Fibroblast of villous mesenchyme (primary cell): ENCODE measurements at places on chromosomes 13 and 19. TPM values are rescaled to one million over a fixed set of nuclear protein-coding genes. Genes with fewer than 3 reads are reported as not detected.

GRCh38 chr13:27572234-27572901, 48.0 kb downstream of the LNX2 start:
- peak; percentile 22 for DNase-seq

GRCh38 chr13:23871616-23872220, 17.5 kb downstream of the MIPEP start:
- DNase-seq, result peak; percentile 63

DNA sequence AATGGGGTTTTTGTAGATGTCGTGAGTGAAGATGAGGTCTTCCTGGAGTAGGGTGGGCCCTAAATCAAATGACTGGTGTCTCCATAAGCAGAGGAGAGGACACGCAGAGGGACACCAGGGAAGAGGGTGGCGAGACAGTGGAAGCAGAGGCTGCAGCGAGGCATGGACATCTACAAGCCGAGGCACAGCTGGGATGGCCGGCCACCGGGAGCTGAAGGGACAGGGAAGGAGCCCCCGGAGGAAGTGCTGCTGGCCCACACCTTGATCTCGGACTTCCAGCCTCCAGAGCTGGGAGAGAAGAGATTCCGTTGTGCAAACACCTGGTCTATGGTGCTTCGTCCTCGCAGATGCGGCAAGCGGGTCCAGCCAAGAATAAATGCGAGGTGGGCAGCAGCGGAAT, 84.5 kb downstream of the ANKRD10 start:
- DNase-seq, result no peak

- DNase-seq, result no peak
Measured at GRCh38 chr13:28353679-28354078, 141.2 kb downstream of the FLT1 start.

- DNase-seq, result peak; percentile 80
Measured at GRCh38 chr13:71751073-71751472, 115.9 kb downstream of the DACH1 start.

GRCh38 chr13:113736258-113736731, 22.7 kb upstream of the TMEM255B start:
- no peak for DNase-seq

DNA sequence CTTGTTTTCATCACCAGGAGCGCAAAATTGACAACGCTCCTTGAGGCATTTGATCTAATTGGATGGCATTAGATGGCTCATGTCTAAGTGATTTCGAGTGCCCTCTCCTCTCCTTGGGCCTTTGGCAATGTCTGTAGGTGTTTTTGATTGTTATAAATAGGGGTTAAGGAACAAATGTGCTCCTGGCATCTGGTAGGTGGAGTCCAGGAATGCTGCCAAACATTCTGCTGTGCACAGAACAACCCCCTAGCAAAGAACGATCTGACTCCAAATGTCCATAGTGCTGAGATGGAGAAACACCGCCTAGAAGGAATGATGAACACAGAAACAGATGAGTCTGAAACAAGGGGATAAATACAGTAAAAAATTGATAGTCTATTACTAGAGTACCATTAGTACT, 68.0 kb upstream of the C1QTNF9B start:
- DNase-seq, result no peak

GRCh38 chr13:27011661-27012060, 159.9 kb downstream of the USP12 start:
- DNase-seq, result no peak

- no peak for DNase-seq
Measured at GRCh38 chr13:34897220-34897619, 44.9 kb upstream of the NBEA start.

GRCh38 chr19:9610484-9611113, 10.4 kb downstream of the ZNF561 start:
- no peak for DNase-seq

GRCh38 chr19:5108123-5108596, 139.2 kb downstream of the KDM4B start:
- no peak for DNase-seq

GRCh38 chr19:13097463-13098258, 5.0 kb downstream of the LYL1 start:
- DNase-seq, result no peak

GRCh38 chr13:91358387-91358782, 10.9 kb downstream of the MIR17HG start:
- no peak for DNase-seq

DNA sequence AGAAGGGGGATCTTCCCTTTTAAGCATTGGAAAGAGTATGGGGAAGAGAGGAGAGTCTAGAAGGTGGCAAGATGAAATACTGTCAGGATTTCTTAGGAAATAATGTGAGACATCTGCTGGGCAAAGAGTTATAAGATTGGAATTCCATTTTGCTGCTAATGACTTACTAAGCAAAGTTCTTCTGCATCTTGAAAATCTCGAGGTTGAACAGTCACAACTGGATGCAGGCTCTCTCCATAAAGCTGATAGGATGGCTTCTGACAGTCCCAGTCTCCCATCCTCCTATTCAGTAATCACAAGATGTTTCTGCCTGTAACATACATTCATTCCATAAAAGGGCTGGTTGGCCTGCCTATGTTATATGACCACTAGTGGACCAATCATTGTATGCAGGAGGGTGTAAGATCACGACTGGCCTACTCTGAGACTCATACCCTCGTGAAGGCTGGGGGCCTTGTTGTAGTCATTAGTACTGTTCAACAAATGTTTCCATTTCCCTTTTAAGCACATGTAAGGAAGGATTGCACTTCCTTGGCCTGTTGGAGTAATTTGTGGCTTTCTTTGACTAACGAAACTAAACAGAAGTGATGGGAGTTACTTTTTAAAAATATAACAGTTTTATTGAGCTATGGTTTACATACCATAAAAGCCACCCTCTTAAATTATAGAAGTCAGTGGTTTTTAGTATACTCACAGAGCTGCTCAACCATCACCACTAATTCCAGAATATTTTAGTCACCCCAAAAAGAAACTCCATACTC, 45.0 kb upstream of the TDRD3 start:
- DNase-seq, result peak; percentile 10

DNA sequence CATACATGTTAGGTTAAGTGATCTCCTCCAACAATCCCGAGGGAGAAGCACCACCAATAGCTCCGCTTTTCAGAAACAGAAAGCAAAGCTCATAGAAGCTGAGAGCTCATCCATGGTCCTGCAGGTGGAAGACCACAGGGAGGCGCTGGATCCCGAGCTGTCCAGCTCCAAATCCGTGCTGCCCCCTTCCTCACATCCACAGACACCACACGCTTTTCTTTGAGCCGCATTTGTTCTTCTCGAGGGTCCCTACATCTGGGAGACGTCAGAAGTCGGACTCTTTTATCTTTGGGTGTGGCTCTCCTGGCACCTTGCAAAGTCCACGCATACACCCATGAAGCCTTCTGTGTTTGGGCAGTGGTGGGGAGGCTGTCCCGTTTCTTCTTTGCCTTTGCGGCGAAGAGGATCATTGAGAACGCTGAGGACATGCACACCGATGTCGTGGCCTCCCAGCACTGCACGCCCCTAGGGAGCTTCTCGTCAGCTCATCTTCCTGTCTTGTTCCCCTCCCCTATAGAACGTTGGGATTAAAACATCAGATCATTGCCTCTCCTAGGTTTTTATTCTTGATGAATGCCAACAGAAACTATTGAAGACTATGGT, 184.8 kb downstream of the TEX29 start:
- no peak for DNase-seq

DNA sequence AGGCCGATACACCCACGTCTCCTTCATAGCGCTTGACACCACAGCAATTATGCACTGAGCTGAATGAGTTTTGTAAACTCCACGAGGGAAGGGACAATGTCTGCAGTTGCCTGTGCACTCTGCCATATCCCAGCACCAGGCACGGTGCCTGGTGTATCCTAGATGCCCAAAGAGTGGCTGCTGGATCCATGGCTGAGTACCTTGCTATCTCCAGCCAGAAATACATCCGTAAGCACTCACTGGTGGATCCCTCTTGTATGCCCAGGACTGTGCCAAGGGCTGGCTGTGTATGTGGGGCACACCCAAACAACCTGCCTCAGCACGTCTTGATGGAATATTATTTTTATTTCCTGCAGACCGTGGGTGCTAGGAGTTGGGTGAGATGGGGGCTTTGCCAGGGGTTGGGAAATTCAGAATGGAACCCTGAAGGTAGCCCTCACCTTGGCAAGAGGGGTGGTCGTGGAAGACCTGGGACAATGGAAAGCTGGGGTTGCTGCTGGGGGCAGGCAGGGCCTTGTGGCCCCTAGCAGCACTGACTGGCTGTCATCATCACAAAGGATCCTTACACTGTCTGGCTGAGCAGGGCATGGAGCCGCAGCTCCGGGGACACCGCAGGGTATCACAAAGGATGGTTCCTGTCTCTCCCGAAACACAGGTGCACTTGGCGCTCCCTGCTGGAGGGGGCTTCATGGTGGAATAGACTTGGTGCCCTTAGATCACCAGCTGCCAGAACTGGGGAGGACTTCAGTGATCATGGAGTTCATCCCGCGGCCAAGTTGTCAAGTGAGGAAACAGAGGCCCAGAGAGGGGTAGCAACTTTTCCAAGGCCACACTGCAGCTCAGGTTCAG, 131.3 kb downstream of the URI1 start:
- no peak for DNase-seq

DNA sequence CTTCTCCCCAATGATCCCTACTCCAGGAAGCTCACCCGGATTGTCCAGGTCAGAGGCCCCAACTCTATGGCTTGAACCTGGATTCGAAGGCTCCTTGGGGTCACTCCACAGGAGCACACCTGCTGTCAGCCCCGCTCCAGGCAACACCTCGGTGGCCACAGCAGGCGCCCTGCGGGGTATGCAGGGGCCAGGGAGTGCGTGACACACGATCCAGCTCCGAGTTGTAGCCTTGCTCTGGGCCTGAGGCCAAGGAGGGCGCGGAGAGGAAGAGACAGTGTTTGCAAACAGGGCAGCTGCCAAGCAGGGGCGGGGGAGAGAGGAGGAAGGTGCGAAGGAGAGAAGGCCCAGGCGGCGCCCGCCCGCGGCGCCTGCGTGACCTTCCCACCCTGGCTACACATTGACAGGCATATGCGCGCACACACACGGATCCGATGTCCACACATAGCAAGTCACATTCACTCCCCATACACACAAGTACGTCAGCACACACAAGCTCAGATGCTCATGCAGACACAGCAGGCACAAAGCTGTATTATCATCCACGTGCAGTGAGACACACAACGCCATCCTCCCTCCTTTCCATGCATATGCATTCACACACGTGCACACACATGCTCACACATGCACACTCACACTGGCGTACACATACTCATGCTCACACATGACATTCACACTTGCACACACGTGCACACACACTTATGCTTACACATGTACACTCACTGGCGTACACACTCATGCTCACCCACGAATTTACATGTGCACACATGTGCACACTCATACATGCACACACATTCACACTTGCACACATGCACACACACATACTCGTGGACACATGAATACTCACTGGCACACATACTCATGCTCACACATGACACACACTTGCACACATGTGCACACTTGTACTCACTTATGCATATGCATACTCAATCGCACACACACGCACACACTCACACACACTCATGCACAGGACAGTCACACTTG, 10.4 kb downstream of the SBK2 start:
- DNase-seq, result peak; percentile 64

GRCh38 chr19:51809787-51810186, 14.8 kb downstream of the FPR3 start:
- DNase-seq, result no peak

DNA sequence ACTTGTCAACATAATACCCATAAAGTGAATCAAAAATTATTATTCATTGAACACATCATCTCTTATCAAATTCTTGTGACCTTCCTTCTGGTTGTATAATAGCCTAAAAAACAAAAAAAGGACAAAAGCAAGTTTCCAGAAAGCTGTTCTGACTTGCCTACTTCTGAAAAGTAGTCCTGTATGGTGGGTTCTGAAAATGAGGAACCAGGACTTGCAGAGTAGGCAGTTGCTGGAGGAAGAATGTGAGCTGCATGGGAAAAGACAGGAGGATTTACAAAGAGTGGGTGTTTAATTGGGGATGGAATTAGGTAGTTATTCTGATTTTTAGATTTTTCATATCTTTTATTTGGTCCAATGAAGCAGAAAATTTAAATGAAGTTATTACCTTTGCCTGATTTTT, 56.7 kb downstream of the RCBTB2 start:
- DNase-seq, result no peak

GRCh38 chr13:37923236-37923635, 53.7 kb upstream of the TRPC4 start:
- no peak for DNase-seq

DNA sequence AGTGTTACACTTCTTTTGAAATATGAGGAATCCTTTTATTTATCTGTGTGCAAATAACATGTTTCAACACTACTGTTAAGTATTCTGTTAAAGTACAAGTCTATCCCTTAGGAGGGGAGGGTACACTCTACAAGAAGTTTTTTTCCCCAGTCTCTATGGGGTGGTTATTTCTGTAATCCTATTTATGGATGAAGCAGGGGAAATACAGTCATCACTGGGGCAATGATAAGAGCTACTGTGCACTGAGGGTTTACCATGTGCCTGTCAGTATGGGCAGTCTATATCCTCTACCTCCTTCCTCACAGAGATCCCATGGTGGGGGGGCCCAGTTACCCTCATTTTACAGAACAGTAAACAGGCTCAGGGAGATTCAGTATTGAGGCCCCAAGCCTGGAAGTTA, 16.6 kb upstream of the TRIM13 start:
- no peak for DNase-seq

DNA sequence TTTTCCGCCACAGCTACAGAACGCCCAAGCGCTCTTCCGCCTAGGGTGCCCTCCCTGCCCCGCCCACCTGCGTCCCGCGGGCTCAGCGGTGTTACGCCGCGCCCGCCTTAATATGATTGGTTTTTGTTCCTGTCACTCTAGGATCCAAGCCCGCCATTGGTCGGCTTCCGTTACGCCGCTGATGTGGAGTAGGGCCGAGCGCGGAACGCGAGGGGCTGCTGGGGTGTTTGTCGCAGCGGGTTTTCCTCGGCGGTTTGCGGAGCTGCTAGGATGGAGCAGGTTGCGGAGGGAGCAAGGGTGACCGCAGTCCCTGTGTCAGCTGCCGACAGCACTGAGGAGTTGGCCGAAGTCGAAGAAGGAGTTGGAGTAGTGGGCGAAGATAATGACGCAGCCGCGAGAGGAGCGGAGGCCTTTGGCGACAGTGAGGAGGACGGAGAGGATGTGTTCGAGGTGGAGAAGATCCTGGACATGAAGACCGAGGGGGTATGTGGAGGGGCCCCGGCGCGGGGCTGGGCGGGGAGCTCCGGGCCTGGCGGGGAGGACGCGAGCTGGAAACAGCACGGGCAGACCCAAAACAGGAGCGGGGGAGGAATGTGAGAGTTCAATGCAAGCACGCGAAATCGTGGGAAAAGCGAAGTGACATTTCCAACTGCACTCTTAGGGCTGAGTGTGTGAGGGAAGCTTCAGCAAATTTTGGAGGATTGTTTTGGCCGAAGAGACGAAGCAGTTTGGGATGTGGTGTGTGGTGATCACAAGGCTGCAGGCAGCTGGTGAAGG, at the start of gene MPHOSPH8:
Gene MPHOSPH8 (plus strand): TSS at position 181 of the 777 bp plus-strand sequence. CDS start 90 bp downstream, at position 271.
- DNase-seq, result peak; percentile 97

Gene KEAP1
- total RNA-seq, result 60.5 and 61.5 TPM in 2 replicates

Gene KLK4
- not detected in 2 replicates for total RNA-seq

Gene SYCN
- total RNA-seq, result not detected in 2 replicates

Gene CILP2
- total RNA-seq, result under 0.01 and 0.43 TPM in 2 replicates

Gene GTPBP3
- 14.2 and 16.1 TPM in 2 replicates for total RNA-seq
